Temporal lobe (tissue), 4 donors: ENCODE measurements at places on chromosomes 4 and X. TPM values are rescaled to one million over a fixed set of nuclear protein-coding genes. Genes with fewer than 3 reads are reported as not detected.

The F8A2 gene
- total RNA-seq, result not detected

The HSPA4L gene
- 7.9 TPM for total RNA-seq

The RPS6KA6 gene
- 18.2 TPM for total RNA-seq

The FAM47B gene
- total RNA-seq, result not detected
